ENCODE measurements at places on chromosomes 5 and 9.

- no peak for DNase-seq
These were observed 24.4 kb upstream of the MROH2B start for GRCh38 chr5:41095324-41096101.

- DNase-seq: no peak
These were observed 364.3 kb downstream of the KCNN2 start for GRCh38 chr5:114726131-114726530.

DNA sequence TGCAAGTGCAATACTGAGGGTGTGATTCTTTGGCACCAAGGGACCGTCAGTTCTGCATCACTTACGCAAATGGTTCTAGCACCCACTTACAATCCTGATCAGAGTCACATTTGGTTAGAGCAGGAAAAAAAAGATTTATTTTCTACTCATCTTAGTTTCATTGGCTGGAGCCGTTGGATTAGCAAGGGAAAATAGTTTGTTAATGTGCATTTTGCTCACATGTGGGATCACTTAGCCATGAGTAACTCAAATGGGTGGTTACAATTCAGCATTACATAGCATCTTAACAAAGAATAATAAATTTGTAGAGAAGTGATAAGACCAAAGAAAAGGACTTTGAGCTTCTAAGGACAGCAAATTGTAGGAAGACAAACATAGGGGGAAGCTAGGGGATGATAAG is 216.9 kb downstream of the AUH start:
- no peak for DNase-seq

DNA sequence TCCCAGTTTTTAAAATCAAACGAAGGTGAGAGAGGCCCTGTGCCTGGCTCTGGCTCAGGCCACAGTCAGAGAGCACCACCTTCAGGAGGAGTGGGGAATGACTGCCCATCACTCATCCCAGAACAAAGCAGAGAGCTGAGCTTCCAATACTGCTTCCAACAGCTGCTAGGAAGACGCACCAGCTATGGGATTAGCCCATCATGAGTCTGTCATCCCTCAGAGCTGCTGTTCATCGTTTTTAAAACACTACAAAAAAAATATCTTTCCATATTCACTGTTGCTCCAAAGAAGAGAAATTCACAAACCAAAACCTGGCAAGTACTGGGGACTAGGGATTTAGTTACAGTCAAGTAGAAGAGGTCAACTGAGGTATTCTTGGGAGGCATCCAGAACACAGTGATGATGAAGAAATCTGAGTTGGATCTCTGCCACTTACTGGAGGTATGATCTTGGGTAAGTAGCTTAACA is 102.4 kb downstream of the CDK5RAP2 start:
- peak; percentile 25 for DNase-seq

- DNase-seq: no peak
These were observed 56.2 kb downstream of the ABHD17B start for GRCh38 chr9:71854811-71855210.

GRCh38 chr5:155418960-155419579 is 405.5 kb downstream of the KIF4B start:
- DNase-seq: no peak

GRCh38 chr9:78539904-78540303 is 243.0 kb downstream of the PSAT1 start:
- DNase-seq: peak; percentile 32

GRCh38 chr9:34169125-34169524 is 9.7 kb upstream of the UBAP1 start:
- DNase-seq: no peak

GRCh38 chr9:2427120-2427891 is 194.3 kb upstream of the VLDLR start:
- DNase-seq: no peak

DNA sequence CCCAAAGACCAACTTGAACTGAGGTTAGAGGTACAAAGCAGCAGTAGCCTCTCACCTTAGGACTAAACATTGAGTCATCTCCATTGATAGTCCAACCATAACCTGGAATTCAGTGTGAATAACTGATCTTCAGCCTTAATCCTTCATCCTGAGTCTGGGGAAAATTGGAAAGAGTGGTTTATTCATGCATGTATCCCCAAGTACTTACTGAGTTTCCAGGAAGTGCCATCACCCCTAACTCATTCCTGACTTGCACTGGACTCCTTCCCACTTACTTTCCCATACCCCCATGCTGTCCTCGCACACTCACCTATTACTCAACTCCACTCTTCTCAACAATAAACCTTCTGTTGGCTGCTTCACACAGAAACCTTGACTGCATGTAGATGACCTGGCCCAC is 161.4 kb upstream of the ZNF462 start:
- no peak for DNase-seq

GRCh38 chr5:76388236-76388635 is 14.8 kb upstream of the IQGAP2 start:
- DNase-seq: no peak

GRCh38 chr5:145660897-145661640 is 174.1 kb downstream of the PRELID2 start:
- DNase-seq: no peak

DNA sequence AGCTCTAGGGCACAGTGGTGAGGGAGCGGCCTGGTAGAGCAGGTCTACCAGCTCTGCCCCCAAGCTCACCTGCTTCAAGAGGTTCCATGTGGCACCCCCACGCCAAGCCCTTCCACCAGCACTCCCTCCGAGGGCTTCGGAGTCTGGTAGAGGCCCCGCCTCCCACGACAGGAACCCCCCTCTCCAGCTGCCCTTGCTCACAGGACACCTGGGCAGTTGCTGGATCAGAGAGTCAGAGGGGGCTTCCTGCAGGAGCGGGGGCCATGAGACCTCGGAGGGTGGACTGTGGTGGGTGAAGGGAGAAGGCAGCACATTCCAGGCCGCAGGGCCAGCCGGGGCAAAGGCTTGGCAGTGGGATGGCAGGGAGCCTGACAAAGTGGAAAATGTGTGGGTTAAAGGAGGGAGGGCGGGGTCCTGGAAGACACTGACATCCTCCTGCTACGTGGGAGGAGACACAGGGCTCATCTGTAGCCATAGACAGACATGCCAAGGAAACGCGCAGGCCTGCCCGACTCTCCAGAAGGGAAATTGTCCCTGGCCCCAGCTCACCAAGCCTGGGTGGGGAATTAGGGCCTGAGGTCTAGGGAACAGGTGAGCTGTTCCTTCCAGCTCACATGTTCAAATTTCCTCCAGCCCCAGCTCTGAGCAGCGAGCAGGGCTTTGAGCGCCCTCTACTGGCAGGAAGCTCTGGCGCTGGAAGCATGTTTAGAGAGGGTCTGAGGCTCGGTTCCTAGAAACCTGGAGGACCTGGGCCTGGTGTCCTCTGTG is 74.2 kb downstream of the NTNG2 start:
- peak; percentile 58 for DNase-seq

DNA sequence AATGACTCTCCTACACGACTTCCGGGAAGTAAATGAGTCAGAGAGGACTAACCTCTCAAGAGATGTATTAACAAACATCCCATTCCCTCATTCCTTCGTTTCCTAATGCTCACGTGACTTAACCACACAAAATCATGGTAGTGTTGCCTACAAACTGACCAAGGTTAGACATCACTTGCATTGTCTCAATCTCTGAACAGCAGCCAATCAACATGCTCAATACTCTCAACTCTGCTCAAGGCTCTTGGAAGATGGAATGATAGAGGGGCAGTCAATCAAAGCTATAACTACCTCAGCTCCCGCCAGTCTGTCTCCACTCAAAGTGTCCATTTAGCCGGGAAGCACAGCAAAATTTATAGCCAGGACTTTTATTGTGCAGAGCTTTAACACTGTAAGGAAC is 143.8 kb upstream of the PIK3R1 start:
- DNase-seq: no peak

- no peak for DNase-seq
These were observed 6.5 kb downstream of the TAS2R1 start for GRCh38 chr5:9623661-9624060.

DNA sequence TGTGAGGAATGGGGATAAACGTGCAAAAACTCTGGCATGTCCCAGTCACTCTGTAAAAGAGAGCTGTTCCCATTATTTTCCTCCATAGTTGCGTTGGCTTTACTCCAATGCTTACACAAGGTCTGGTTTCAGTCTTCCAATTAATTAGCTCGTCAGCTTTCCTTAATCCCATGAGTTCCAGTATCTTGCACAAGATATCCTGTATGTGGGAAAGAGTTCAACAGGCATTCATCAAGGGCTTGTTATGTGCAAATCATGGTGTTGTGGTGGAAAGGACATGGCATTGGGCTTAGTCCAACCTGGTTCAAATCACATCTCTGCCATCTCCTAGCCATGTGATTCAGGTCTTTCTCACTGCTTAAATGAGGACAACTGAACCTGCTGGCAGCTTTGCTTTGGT is 77.5 kb upstream of the PANK3 start:
- DNase-seq: peak; percentile 74

GRCh38 chr5:175897285-175897684 is 25.9 kb downstream of the CPLX2 start:
- DNase-seq: no peak

- no peak for DNase-seq
These were observed 77.3 kb downstream of the SLC1A1 start for GRCh38 chr9:4567601-4568000.

- DNase-seq: no peak
These were observed 14.8 kb upstream of the MEF2C start for GRCh38 chr5:88897748-88898147.

- DNase-seq: no peak
These were observed 39.6 kb downstream of the MACIR start for GRCh38 chr5:103298117-103298516.

DNA sequence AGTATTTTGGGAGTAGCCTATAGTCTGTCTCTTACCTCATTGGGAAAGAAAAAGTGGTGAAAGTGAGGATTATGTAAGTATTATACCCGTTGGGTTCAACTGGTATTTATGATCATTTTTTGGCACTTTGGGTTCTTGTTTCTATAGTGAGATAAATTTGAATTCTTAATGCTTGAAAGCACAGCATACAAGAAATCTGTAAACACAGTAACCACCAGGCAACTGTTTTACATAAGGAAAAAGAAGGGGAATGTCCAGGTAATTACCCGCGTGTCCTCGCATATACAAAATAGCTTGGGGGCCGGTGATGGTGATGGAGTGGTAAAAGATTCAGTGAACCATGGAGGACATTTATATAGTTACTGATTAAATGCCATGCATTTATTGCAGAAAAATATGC is 60.5 kb downstream of the BASP1 start:
- DNase-seq: no peak

DNA sequence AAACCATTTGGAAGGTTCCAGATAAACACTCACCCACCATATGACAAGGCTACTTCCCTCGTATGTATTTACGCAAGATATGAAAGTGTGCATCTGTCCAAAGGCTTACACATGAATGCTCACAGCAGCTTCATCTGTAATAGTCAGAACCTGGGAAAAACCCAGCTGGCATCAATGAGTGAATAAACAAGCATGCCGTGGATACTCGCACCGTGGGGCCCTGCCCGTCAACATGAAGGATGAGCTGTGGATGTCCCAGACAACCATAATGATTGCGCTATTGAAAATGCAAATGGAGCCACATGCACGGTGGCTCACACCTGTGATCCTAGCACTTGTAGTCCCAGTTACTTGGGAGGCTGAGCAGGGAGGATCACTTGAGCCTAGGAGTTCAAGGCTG is 60.6 kb upstream of the FCN1 start:
- DNase-seq: no peak

GRCh38 chr5:78221964-78222451 is 72.5 kb downstream of the AP3B1 start:
- DNase-seq: no peak

DNA sequence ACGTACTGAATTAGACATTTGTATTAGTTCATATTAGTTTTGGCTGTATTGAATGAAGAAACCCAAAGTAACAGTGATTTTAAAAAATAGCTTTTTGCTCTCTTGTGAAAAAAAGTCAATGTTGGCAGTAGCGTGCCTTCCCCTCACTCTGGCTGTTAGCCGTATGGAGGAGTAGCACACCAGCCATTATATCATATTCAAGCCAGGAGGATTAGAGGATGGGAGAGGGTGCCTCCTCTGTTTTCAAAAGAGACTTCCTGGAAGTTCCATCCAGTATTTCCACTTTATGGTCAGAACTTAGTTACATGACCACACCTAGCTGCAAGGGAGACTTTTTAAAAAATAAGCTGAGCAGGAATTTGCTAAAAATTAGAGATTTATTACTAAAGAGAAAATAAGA is 41.2 kb downstream of the GPR21 start:
- no peak for DNase-seq

- no peak for DNase-seq
These were observed 229.0 kb downstream of the ROR2 start for GRCh38 chr9:91720751-91721705.
